ENCODE measurements at places on chromosomes 5 and 9.

DNA sequence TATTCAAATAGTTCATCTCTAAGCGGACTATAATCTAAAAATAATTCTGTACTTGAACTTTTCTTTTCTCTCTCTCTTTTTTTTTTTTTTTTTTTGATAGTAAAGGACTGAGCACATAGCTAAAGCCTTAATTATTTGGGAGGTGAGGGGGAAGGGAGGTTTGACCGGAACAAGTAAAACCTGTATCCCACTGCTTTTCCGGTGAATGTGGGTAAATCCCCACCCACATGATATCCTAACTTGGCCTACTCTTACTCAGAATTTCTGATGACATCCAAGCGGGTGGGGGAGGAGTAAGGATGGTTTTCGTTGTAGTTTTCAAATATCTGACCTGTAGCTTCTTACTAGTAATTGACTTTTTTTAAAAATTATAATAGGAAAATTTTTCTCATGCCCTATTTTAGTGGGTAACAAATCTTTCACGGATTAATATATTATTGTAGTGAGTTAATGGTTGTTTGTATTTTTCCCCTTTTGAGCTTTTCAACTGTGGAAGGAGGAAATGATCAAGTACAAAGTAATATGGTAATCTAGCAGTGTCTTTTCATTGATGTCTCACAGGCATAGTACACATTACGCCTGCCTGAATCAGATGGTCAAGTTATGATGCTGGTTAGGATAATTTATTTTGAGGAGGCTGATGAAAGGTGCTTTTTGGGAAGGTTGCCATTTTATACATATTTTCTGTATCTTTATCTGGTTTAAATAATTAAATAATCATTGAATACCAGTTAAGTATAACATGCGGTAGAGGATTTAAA, 2.2 kb upstream of the ELL2 start:
- no peak for DNase-seq

GRCh38 chr5:60256546-60256945, 363.0 kb upstream of the PDE4D start:
- no peak for DNase-seq

DNA sequence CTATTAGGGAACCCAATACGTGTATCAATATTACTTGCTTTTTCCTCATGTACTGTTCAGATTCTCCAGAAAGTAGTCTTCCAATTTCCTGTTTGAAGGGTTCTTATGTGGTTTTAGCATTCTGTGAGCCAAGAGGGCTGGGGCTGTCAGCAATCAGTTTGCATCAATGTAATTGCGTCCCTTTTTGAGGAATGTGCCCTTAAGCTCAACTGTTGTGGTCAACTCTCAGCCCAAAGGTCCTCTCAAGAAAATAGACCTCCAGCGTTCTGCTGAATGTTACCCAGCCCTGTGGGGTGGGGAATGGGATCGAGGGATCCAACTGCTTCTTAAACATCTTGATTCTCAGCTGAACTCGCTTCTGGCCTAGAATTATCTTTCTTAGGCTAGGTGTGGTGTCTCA, 43.8 kb upstream of the CDK20 start:
- no peak for DNase-seq

- DNase-seq: no peak
Observed at GRCh38 chr5:147753765-147754164, 28.8 kb downstream of the JAKMIP2 start.

DNA sequence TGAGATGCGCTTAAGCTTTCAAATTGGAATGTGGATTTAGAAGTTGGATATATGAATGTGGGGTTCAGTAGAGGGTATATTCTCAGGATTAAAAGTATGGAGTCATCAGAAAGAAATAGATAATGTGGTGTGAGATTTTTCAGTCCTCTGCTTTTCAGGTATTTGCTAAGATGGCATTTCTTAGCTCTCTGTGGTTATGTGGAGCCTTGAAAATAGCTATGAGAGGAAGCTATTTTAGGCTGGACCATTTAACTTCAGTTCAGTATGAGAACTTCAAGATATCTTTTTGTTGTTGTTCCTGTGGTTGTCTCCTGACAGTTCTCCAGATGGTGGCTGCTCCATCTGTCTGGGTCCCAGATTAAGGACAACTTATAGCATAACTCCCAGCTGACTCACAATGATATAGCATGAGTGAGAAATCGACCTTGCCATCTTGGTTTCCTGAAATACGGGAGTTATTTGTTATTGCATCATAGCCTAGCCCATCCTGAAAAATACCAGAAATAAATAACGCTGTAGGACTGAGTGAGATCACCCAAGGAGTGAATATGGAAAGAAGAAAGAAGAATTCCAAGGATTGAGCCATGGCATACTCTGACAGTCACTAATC, 461.5 kb downstream of the ANXA1 start:
- no peak for DNase-seq

- DNase-seq: no peak
Observed at GRCh38 chr5:75510417-75510835, 1.0 kb downstream of the CERT1 start.

- DNase-seq: no peak
Observed at GRCh38 chr9:1219284-1219683, 169.1 kb downstream of the DMRT2 start.

DNA sequence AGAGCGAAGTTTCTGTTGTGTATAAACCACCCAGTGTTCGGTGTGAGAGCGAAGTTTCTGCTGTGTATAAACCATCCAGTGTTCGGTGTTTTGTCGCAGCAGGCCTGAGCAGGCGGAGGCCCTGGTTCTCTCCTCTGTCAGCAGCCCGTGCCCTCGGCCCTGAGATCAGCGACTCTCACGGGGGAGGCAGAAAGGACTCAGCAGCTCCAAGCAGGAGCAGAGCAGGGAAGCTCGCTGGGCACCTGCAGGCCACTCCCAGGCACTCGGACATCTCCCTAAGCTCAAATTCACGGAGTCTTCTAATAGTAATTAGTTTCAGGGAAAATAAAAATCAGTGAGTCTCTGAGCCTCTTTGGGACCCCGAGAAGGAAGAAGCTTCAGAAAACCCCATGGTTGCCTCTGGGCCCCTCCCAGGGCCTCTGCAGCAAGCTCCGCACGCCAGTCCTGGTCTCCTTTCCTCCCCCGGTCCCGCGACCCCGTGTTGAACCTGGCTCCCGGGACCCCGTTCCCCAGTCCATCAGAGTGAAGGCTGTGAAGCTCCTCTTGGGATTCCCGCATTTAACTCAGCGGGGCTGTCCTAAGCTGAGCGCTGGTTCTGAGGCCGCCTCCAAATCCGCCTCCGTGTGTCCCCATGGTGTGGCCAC, 81.9 kb upstream of the ADAMTS2 start:
- no peak for DNase-seq

DNA sequence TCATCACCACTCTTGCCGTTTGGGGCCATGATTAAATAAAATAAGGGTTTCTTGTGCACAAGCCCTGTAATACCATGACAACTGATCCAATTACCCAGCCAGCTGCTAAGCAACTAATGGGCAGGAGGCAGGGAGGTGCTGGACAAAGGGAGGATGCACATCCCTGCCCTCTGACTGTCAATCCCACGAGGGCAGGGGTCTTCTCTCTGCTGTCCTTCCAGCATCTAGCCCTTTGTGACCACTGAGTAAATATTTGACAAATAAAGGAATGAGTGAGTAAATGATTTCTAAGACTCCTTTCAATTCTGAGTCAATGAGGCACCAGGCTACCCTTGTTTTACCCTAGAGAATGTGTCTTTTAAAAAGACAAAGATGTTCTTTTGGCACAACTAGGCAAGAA, 247.1 kb downstream of the SYK start:
- no peak for DNase-seq

DNA sequence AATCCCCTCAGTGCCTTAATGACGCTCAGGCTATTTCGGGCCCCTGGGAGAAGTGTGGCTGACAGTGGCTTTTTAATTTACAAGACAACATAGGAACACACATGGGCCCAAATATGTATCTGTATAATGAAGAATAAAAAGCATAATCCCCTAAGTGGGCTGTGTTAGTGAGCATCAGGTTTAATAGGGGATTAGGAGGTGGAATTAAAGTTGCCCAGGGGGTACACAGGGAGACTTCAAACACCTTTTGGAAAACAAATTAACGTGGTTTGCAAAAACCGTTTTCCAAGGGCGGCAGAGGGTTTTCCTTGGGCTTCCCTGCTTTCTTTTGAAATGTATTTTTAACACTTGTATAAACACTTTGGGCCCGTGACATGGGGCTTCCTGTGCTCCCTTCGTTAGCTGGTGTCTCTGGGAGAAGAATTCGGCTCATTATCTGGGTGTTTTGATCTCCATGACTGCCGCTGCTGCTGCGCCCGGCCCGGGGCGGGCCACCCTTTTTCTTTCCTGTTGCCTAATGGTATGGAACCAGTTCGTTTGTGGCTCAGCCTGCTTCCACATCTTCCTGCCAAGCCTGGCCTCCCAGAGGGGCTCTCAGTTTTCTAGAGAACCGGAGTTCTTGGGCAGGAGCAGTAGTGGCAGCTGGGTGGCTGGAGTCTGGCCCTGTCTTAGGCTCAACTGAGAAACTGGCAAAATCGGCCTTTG, 173.0 kb downstream of the MACROH2A1 start:
- no peak for DNase-seq

DNA sequence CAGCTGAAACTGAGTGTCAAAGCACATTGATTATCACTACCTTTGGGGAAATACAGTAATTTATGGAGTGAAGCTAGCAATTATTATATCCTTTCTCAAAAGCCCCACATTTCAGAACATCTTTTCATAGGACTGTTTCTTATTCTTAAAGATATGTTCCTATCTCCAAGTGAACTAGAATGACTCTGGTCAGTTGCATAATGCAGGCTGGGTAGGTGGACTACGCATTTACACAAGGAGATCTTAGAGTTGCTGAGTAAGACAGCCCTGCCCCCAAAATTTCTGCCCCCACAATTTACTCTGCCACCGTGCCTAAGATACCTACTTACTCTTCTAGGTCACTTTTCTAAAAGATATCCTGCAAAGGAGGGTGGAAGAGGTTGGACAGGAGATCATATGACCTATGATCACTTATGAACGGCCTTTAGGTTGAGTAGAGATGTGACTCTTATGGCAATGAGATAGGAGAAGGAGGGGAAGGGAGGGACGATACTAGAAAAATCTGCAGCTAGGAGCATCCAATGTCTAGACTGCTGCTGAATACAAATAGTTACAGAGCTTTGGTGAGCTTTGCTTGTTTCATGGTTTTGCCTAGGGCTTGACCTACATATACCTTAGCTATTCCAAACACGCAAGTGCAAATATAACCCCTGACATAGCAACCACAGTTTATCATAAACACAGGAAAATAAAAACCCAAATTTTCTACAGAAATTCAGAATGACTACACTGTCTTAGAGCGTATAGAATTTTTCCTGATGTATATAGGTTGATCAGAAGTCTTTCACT, 121.7 kb downstream of the GLIS3 start:
- DNase-seq: no peak

- DNase-seq: no peak
Observed at GRCh38 chr5:127088251-127088650, 14.9 kb upstream of the C5orf63 start.

DNA sequence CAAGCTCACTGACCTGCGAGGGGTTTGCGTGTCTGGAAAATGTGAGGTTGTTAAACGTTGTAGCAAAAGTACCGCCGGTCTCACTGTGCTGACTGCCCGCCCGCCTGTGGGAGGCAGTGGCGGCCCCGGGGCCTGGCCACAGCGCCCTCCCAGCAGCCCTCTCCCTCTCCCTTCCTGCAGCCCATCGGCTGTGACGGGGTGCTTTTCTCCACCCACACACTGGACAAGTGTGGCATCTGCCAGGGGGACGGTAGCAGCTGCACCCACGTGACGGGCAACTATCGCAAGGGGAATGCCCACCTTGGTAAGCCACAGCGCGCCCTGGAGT, 6.2 kb downstream of the ADAMTSL2 start:
- no peak for DNase-seq

- no peak for DNase-seq
Observed at GRCh38 chr9:105392531-105392930, 55.3 kb upstream of the FSD1L start.

DNA sequence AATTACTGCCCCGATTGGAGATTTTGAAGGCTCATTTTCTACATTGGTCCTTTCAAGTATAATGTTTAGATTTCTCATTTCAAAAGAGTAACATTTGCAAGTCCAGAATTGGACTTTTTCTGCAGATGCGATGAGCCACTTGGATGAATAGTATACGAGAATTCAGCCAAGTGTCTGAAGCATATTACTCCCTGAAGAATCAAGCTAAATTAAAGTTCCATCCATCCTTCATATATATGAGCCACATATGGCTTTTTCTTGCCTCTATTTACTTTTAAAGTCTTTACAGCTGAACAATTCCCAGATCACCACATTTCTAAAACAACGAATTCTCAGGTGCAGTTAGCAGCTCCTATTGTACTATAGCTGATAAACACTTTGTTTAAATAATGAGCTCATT, 288.7 kb downstream of the CEMIP2 start:
- DNase-seq: no peak

- no peak for DNase-seq
Observed at GRCh38 chr9:14081745-14082144, 232.2 kb downstream of the NFIB start.

GRCh38 chr9:18675332-18675731, 201.4 kb downstream of the ADAMTSL1 start:
- DNase-seq: no peak

GRCh38 chr5:33306758-33307157, 134.0 kb upstream of the TARS1 start:
- no peak for DNase-seq

DNA sequence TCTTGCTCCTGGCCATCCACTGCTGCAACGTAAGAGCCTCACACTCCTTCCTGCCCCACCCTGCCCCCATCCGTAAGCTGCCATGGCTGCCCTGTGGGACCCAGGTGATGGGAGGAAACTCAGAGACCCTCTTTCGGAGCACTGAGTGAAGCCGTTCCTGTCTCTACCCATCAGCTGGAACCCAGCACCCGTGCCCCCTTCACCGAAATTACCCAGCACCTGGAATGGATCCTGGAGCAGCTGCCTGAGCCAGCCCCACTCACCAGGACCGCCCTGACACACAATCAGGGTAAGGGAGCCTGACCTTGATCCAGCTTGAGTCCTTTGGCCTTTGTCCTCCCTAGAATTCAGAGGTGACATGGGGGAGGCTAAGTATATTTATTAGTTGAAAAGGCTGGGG, 3.2 kb downstream of the TESK1 start:
- no peak for DNase-seq

DNA sequence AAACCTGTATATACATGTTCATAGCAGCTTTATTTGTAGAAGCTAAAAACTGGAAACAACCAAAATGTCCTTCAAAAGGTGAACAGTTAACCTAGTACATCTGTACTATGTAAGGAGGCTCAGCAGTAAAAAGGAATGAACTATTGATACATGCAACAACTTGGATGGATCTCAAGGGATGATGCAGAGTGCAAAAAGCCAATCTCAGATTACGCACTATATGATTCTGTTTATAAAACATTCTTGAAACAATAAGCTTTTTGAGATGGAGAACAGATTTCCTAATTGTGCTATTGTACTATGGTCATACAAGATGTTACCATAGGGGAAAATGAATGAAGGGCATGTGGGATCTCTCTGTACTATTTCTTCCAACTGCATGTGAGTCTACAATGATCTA, 88.9 kb downstream of the PAM start:
- no peak for DNase-seq

- no peak for DNase-seq
Observed at GRCh38 chr5:104800440-104801048, 1238.0 kb upstream of the NUDT12 start.

Data from NCI-H446 (cell line).